Head of caudate nucleus (tissue), 42 donors: ENCODE measurements at places on chromosomes 3 and 15.

GRCh38 chr3:168251371-168251770 is 155.6 kb upstream of the GOLIM4 start:
- no peak for DNase-seq

DNA sequence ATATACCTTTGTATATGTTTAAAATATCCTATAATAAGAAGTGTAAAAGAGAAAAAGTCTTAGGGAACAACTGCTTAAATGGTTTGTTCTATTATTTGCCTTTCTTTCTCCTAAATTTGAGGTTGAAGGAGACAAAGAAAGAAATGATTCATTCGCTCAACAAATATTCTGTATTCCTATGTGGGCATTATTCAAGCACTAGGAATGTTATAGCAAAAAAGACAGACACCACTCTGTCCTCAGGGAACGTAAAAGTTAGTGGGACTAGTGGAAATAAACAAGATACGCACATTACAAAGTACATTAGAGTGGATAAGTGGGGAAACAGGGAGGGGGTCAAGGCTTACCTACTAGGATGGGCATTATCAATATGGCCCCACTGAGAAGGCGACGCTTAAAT is 332.2 kb downstream of the LPP start:
- no peak for DNase-seq

- no peak for DNase-seq
Measured at GRCh38 chr15:69885173-69885955, 212.4 kb downstream of the TLE3 start.

DNA sequence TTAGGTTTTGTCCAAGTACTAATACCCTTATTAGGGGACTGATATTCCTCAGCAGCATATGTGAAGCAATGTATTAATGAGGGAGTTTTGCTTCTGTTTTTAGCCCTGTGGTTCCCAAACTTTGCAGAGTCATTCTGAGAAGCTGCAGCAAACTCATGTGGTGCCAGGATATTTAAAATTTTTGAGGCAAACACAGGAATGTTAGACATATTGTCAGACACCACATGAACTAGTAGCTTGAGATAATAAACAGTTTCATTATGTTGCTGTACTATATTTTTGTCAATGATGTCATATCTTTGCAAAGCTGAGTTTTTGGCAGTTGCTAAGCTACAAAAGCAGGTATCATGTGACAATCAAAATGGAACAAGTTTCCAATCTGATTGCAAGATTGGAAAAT is 36.6 kb downstream of the ATP6V1A start:
- no peak for DNase-seq

DNA sequence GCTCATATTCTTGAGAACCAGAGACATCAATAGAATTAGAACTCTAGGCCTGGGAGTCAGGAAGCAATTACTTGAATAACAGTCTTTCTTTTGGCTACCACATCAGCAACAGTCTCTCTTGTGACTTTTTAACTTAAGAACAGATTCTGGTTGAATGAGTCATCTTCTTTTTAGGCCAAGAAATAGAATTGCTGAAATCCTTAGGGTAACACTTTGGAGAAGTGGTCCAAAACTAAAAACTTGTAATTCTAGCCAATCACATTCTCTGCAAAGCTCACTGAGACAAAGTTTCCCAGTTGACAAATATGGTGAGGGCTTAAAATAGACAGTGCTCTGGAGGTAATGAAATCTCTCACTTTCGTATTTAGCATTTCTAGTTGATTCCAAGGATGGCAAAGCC is 238.0 kb downstream of the SHOX2 start:
- DNase-seq = no peak

DNA sequence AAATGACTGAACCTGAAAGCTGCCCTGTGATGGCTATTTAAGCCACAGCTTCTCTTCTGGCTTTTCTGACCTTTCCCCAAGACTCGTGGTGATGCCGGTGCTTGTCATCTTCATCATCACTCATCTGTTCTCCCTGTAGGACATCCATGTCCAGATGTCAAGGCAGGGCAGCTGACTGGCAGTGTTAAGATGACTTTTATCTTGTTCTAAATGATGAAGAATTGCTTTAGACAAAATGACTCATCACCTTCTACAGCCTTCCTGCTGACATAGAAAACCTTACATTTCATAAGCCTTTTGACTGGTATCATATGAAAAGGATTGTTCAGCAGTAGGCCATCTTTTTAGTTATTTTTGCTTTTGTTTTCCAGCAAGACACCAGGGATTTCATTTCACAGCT is 67.0 kb upstream of the GPR149 start:
- no peak for DNase-seq

- DNase-seq = no peak
Measured at GRCh38 chr3:78979028-78979427, 788.8 kb downstream of the ROBO1 start.

DNA sequence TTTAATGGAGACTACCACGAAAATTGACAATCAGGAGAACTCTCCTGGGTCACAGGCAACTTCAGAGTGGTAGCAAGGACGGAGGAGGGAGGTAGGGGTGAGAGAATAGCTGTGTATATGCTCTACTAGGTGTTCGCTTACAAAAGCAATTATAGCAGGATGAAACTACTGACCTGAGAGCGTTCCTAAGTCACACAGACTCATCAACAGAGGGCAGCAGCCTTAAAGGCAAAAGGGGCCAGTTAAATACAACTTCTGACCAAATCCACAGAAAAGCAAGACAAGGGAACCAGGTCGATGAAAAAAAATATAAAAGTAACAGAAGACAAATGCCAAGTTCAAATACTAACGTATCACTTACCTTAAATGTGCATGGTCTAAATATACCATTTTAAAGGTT is 894.6 kb downstream of the PLOD2 start:
- no peak for DNase-seq

GRCh38 chr3:189122526-189123205 is 49.1 kb upstream of the TPRG1 start:
- no peak for DNase-seq

- DNase-seq = no peak
Measured at GRCh38 chr15:66729331-66729951, 27.4 kb downstream of the SMAD6 start.

DNA sequence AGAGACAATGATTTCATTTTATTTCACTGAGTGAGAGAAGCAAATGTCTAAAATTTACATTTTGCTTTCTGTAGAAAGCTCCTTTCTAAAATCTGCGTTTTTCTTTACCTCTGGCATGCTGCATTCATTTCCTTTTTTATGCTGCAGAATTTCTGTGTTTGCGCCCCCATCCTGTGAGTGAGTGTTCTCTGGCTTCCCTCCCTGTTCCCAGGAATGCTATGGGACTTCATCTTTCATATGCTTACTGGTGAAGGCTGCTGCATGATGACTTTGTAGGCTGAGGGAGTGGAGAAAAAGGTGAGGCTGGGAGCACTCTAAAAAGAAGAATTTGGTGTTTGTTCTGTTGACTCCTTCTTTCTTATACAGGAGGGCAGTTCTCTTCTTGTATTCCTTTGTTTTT is 7.7 kb upstream of the TMC3 start:
- no peak for DNase-seq

GRCh38 chr3:80408030-80408721 is 640.4 kb upstream of the ROBO1 start:
- DNase-seq = no peak

GRCh38 chr15:28131946-28132345 is 32.8 kb upstream of the OCA2 start:
- DNase-seq = no peak

DNA sequence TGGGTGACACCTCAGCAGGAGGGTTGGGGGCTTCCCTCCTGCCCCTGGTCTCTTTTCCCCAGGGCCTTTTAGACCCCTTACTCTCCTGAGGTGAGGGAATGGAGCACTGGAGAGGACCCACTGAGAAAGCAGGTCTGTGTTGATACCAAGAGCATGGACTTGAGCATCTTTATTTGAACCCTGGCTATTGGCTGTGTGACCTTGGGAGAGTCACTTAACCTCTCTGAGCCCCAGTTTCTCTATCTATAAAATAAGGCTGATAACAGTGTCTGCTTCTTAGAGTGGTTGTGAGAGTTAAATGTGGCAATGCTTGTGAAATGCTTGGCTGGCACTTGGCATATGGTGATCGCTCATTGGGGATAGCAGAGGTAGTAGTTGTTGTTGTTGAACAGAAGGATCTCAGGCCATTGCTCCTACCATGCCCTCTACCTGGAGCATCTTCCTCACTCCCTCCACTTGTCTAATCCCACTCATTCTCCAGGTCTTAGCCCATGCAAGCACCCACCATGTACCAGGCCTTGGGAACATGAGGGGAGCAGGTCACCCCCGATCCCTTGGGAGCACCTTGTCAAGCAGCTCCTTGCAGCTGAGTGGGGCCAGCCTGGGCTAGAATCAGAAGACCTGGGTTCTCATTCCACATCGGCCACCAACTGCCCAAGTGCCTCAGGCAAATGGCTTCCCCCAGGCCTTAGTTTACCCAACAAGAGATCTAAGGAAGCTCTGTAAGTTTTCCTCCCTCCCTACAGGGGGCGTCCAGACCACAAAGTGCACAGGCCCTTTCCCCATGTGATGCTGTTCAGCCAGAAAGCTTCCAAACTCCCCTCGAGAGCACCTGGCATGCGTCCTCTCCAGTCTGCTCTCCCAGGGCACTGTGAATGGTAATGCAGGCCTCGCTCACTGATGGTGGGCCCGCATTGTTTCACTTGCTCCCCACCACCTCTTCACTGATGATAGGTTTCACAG is 96.7 kb downstream of the LSM3 start:
- no peak for DNase-seq

DNA sequence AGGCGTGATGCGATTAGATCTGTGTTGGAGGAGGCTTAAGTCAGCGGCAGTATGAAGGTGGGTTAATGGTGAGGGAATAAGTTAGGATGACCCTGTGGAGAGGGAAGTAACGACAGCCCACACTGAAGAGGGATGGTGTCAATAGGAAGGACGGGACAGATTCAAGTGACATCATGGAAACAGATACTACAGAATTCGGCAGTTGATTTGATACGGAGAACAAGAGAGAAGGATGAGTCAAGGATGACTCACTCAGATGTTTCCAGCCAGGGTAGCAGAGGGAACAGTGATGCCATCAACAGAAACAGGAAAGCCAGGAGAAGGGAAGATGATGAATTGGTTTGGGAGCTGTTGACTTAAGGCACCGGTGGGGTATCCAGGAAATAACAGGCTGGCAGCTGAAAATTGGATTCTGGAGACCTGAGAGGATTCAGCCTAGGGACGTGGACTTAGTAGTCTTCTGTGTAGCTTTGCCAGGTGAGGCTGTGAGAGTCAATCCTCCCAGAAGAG is 38.0 kb downstream of the SHC4 start:
- DNase-seq = no peak

- no peak for DNase-seq
Measured at GRCh38 chr3:134369861-134370596, 4.2 kb downstream of the AMOTL2 start.

DNA sequence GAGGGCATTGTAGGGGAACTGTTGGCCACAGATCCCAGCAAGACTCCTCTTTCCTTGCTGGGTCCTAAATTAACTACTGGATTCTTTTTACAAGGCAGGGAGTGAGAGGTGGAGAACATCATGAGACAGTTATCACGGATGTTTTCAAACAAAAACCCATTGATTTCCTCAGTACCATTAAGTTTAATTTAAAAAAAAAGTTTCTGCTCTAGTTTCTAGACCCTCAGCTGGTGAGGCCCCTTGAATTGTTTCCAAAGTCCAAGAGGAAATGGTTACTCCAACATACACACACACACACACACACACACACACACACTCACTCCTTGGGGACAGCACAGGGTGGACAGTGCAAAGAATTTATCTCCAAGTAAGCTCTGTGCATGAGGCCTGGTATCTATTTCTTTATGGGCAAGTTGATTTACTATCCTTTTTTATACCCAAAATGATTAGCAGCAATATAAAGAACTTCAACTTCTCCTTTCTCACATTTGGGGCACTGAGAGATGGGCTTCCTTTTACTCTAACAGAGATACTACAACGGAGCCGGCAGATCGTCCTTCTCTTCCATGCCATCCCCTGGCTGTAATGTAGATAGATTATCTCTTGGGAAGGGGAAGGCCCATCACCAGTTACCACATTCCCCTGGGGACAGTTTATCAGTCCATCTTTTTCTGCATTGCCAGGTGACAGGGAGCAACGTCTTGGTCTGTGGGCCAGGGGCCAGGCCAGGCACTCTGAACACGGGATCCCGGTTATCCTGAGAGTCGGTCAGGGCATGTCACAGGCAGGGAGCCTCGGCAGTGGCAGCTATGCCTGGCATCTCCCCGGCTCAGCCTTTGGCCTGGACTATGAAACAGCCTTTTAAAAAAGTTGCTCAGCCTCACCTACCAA is 54.7 kb downstream of the CORO2B start:
- DNase-seq = no peak

- DNase-seq = no peak
Measured at GRCh38 chr15:60408463-60408981, 10.7 kb upstream of the ANXA2 start.

GRCh38 chr3:133578548-133579191 is 5.2 kb downstream of the CDV3 start:
- DNase-seq = no peak

- no peak for DNase-seq
Measured at GRCh38 chr3:189890496-189890895, 230.2 kb downstream of the P3H2 start.

DNA sequence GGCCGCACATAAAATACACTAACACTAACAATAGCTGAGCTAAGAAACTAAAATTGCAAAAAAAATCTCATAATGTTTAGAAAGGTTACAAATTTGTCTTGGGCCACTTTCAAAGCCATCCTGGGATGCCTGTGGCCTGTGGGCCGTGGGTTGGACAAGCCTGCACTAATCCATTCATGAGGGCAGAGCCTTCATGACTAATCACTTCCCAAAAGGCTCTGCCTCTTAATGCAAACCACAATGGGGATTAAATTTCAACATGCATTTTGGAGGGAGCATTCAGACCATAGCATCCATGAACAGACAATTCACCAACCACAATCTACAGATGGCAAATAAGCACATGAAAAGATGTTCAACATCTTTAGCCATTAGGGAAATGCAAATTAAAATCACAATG is 128.2 kb downstream of the SUCLG2 start:
- DNase-seq = no peak

GRCh38 chr15:48939648-48940047 is 24.1 kb downstream of the SHC4 start:
- DNase-seq = no peak

DNA sequence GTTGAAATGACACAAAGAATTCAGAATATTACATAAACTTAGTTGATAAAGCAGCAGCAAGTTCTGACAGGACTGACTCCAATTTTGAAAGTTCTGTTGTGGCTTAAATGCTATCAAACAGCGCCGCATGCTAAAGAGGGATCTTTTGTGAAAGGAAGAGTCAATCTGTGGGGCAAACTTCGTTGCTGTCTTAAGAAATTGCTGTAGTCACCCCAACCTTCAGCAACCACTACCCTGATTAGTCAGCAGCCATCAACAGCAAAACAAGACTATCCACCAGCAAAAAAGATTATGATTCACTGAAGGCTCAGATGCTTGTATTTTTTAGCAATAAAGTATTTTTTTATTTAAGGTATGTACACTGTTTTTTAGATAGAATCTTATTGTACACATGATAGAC is 14.2 kb downstream of the CRBN start:
- no peak for DNase-seq

DNA sequence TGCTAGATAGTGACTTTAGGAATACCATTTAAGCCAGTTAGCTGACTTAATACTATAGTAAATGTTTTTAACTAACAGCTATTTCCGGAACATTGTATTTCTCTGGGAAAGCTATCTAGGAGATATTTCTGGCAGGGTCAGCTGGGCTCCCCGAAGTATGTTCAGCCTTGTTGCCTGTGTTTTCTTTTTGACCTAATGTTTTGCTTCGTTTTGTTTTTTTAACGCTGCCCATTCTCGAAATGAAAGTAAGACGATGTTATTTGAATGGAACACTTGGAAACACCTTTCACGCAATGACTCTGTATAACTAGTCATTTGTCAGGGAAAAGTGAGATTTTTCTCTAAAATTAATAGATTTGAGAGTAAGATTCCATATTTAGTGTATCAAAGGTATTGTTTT is 702.9 kb upstream of the NAALADL2 start:
- DNase-seq = no peak
